Fibroblast of skin of right biceps (primary cell): ENCODE measurements at places on chromosomes 3 and 15.

- DNase-seq, result no peak
Observed at GRCh38 chr3:95883801-95884200, 930.6 kb upstream of the EPHA6 start.

DNA sequence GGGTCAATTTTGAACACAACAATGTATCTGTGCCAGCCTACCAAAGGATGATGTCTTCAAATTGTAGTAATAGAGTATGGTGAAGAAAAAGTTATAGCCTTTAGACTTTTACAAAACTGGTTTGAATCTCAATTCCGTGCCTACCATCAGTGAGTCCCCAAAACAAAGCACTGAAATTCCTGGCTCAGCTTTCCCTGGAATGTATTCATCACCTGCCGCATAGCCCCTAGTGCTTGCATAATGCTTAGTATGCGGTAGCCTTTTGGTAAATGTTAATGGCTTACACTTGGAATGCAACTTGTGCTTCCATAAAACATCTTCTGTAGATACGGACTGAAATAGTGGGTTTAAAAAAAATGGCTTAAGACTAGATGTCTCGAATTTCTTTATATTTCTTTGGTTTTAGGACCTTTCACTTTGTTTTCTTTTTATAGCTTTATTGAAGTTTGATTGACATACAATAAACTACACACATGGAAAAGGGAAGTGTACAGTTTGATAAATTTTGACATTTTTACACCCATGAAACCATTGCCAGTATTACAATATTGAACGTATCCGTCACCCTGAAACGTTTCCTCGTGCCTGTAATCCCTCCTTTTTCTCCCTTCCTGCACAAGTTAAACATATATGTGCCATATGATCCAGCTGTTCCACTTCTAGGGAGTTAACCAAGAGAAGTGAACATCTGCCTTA is 12.1 kb downstream of the SACM1L start:
- no peak for DNase-seq

DNA sequence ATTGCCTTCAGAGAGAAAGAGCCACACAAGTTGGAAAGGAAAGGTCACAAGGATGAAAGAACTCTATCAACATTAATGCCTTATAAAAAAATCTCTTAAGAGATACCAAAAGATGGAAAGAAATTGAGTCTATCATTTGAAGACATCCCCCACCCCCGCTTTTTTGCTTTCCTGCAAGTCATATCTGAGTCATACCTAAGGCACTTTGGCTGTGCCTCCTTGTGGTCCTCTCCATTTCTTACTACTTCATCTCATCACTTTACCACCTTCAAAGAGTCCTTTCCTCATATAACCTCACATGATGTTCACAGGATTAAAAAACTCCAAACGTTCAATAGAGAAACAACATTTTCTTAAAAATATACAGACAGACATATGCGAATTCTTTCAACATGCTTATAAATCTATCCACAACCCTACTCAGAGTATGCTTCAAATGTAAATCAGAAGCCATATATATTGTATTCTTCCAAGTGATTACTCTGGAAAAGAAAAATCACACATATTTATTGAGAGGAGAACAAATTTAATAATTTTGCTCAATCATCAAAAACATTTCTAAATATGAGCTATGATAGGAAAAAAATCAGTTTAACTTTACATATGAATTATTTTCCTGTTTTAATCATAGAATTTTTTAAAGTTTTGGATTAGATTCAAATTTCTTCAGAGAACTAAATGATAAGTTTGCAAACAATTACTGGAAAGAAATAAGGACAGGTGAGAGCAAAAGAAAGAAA is 1003.9 kb upstream of the CFAP20DC start:
- peak; percentile 87 for DNase-seq

DNA sequence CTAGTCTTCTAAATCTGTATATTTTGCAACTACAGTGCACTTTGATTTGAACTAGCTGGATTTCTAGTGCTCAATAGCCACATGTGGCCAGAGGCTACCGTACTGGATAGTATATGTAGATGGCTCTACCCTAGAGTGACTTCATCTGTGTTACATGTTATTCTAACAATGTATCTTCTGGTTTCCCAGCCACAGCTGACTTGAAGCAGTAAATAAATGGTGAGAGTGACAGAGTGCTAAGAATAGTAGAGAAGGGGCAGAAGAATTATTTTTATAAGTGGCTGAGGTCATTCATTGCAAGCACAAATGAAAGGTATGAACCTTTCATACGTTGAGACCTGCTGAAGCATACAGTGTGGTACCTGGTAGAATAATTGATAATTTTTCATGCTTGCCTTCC is 30.9 kb downstream of the KAT2B start:
- no peak for DNase-seq

DNA sequence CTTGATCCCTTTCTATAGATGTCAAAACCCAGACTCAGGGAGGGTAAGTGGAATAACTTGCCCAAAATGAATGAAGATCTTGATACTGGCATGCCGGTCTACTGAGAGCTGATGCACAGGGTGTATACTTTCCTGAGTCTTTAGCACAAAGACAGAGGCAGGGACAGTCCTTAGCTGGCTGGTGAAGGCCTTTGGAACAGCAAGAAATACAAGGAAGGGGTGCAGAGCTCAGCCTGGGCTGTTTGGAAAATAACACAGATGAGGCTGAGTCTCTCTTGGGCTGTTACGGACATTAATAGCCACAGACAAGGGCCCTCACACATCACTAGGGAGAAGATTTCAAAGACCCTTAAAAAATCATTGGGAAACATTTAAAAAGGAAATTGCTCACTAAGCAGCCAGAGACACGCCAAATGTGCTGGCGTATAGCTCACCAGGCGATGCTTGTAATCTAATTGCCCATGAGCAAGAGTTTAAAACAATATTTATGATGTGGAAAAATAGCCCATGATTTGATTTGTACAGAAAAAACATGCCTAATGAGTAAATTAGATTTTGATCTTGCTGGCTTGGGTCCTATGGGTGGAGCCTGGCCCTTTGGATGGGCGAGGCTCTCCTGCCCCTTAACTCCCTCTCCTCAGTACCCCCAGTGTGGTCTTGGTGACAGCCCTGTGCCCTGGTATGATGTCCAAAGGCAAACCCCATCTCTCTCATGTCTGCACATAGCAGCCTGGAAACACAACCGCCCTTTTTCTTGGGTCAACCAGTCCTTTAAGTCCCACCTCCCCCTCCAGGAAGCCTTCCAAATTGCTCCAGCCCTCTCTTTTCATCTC is 81.8 kb upstream of the MRPS22 start:
- no peak for DNase-seq

- peak; percentile 31 for DNase-seq
Observed at GRCh38 chr3:72418244-72418643, 430.0 kb downstream of the SHQ1 start.

DNA sequence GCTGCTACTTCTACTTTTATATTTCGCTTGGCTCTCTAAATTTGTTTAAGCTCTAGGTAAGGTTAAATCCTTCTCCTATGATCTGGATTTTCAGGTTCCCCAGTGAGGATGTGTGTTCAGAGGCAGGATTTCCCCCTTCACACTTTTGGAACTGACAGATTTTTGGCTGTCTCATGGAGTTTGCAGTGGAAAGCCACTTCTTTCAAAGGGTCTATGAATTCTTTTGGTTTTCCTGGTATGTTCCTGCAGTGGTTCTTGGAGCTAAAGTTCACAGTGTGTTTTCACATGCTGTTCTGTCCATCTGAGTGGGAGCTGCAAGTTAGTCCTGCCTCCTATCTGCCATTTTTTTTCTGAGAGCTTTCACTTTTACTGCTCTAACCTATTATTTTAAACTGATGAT is 21.6 kb upstream of the TIGIT start:
- DNase-seq, result no peak

DNA sequence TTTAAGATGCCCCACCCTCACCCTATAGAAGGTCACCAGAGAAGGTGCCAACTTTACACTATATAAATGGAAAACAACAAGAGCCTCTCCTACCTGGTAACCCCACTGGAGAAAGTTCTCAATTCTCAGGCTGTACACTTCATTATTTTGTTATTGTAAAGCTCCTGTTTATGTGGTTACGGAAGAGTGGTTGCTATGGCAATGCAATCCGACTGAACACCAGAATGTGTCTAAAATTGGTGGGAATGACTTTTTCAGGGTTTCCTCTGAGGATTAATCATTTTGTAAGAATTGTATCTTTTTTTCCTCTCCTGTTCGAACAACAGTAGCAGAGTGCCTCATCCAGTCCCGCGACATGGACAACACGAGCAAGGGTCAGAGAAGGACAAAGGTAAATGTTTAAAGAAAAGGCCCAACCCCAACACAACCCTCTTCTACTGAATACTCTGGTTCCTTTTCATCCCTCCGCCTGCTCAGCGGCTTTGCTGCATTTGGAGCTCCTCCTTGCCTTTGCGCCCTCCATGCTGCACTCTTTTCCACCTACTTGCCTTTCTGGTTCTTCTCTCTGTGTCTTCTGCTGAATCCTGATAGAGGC is 45.3 kb downstream of the DGKG start:
- DNase-seq, result no peak

- no peak for DNase-seq
Observed at GRCh38 chr15:56047354-56047753, 53.9 kb upstream of the NEDD4 start.

DNA sequence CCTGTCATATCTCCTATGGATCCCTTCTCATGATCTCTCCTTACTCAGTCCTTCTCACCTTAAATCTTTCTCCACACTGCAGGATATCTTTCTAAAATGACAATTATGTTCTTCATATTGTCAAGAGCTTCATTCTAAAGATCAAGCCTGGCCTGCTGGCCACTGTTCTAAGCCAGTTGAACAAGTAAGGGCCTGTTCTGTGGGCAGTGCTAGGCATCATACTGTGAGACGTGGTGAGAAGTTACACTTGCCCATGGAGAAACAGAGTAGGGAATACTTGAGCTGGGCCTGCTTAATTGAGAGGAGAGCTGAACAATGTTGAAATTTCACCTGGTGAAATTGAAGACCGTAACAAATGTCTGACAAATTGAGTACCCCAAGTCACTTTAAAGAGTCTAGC is 184.1 kb upstream of the RASGRP1 start:
- DNase-seq, result no peak

- peak; percentile 82 for DNase-seq
Observed at GRCh38 chr15:85646538-85647091, 148.1 kb downstream of the KLHL25 start.

DNA sequence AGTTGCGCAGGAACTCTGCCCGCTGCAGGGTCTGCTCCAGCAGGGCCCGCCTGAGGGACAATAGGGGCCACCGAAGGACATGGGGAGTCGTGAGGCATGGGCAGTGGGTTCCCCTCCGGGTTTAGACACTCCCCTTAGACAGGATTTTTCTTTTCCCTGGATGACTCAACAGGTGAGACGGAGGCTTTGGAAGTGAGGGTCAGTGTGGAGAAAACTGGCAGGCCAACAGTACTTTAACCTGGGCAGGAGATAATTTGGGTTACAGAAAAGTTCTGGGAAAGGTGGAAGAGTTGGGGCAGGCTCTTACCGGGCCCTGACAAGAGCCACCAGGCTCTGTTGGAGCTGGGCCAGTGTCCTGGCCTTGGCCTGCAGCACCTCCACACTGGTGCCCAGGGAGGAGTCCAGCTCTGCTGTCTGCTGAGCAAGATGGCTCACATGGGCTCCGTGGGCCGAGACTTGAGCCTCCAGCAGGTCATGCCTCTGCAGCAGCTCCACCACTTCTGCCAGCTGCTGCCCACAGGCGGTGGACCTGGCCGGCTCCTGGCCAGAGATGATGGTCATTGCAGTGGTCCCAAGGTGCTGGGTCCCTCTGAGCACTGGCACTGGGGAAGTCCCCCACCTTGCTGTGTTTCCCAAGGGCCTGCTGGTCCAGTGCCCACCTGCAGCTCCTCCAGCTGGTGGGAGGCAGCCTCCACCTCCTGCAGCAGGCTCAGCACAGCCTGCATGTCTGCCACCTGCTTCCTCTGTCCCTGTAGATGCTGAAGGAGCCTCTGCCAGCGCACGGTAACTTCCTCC is 11.0 kb downstream of the SPTBN5 start:
- DNase-seq, result no peak

DNA sequence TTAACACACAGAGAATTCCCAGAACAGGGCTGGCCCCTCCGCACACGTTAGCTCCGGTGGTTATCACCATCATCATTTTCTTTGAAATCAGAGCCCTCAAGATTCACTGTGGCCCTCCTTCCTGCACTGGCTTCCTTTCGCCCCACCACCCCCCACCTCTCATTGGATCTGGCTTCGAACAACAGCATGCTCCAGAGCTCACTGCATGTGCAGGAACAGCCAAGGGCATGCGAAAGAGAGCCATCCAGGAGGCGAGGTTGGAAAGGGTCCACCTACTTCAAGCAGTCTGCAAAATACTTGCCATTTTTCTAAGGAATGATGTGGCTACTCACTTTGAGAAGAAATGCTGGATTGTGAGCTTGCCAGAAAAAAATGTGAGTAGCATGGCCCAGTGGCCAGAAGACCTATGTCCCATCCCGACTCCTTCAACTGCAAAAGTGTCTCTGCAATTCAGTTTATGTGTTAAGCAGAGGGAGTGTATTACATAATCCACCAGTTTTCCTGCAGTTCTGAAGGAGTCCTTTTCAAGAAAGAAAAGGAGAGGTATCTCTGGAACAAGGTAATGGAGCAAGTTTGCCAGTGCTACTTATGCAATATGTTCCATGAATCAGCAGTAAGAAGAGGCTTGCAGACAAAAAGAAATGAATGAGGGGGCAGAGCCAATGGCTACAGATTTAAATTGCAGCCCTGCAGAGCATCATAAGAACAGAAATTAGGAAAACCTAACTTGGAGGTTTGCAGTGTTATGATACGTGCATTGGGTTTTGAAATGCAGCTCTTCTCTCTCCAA is 92.8 kb downstream of the OCA2 start:
- DNase-seq, result no peak

- DNase-seq, result no peak
Observed at GRCh38 chr3:195012100-195012499, 258.9 kb downstream of the XXYLT1 start.

DNA sequence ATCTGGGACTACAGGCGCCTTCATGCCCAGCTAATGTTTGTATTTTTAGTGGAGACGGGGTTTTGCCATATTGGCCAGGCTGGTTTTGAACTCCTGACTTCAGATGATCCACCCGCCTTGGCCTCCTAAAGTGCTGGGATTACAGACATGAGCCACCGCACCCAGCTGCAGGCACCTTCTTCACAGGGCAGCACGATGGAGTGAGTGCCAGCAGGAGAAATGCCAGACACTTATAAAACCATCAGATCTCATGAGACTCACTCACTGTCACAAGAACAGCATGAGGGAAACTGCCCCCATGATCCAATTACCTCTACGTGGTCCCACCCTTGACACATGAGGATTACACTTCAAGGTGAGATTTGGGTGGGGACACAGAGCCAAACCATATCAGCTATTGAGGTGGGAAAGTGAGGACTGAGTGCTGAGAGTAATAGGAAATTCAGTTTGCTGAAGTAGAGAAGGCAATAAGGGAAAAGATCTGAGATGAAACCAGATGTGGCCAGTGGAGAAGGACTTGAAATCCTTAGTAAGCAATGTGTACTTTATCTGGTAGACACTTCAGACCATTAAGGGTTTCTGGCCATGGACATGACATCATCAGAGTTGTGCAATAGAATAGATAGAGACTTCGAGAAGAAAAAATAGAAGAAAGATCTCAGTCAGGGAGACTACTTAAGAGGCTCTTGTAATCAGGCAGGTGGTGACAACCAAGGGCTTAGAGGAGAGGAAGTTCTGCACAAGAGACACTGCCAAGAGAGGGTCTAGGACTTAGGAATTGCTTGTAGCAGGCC is 18.1 kb upstream of the ATP13A5 start:
- DNase-seq, result no peak
